ENCODE measurements at places on chromosomes 2 and 18.

GRCh38 chr2:96413323-96413722 lies 77.8 kb downstream of the NCAPH start:
- no peak for DNase-seq

DNA sequence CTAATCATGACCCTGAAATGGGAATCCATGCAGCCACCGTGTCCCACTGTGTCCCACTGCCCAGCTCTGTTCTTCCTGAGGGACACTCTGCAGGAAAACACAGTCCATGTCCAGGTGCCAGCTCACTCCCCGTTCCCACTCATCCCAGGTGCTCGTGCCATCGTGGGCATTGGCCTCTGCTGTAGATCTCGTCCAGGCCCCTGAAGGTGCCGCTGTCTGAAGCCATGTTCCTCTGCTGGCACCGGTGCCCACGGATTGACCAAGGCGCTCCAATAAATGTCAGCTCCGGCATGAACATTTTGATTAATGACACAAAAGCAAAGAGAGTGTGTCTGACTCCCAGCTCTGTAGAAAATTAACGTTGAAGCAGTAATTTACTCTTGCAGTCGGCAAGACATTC lies 280.1 kb upstream of the SALL3 start:
- no peak for DNase-seq

GRCh38 chr2:31023541-31023940 lies 114.7 kb downstream of the GALNT14 start:
- no peak for DNase-seq

DNA sequence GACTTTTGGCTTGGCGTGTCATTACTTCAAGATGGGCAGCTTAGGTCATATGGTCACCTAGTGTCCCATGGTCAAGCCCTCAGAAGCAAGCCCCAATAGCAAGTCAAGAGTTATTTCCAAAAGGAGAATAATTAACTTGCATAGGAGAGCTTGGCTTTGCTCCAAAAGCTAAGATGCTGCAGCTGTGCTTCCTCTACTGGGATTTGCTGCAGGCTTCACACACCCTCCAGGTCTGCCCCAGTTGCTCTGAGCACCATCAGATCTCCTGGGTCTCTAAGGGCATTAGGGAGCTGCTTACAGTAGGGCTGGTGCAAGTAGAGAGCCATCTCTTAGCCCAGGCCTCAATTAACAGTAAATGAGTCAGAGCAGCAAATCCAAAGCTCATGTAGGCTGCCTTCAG lies 46.6 kb downstream of the THUMPD2 start:
- no peak for DNase-seq

DNA sequence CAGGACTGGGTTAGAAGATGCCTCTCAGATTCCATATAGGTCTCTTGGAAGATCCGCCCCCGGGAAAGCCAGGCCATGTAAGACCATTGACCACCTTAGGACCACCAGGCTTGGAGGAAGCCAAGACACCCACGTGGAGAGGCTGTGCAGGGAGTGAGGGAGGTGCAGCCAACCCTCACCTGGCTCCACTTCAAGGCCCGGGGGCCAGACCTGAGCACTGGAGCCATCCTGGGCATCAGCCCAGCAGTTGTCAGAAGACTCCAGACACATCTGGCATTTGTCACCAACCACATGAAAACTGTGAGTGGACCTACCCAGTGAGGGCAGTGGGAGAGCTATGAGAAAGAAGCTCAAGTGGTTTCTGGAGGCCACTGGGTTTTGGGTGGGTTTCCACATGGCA lies 214.4 kb downstream of the MYT1L start:
- no peak for DNase-seq

DNA sequence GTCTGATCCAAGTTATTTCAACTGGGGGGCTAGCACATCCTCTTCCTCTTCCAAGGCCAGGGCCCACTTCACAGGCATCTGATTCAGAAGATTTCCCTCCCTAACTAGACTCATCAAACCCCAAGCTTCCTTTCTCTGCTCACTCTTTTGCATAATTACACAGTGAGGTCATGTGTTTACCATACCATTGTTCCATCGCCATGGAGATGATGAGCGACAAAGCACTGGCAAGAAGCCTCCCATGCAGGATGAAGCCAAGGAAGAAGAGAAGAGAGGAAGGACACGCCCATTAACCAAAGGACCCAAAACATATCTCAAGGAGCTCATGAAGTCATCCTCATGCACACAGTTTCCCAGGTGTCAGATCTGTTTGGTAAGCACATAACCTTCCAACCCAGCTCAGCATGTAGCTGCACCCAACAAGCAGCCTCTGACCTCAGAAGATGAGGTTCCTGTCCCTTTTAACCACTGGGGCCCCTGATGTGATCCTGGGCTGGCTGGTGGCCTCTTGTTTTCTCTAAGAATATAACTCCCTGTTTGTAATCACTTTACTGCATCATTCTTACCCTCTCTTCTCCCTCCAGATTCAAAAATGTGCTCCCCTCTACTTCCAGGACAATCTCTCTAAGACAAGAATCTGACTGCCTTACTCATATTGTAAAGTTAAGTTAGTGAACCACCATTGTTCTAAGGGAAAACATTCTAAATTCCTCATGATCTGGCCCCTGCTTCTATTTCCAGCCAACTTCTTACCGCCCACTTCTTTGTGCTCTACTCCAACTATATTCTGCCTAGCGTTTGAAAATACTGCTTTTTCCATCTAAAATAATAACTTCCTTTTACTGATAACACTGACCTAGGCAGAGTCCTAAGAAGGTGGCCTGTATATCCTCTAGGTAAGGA lies 190.1 kb downstream of the TTC32 start:
- no peak for DNase-seq

GRCh38 chr2:105737980-105738657 lies 6.6 kb upstream of the NCK2 start:
- no peak for DNase-seq

GRCh38 chr2:8862230-8862629 lies 24.8 kb upstream of the KIDINS220 start:
- no peak for DNase-seq

- no peak for DNase-seq
Measured at GRCh38 chr2:221494556-221494955, 77.5 kb downstream of the EPHA4 start.

- peak; percentile 59 for DNase-seq
Measured at GRCh38 chr2:16055848-16056580, 115.7 kb downstream of the MYCN start.

DNA sequence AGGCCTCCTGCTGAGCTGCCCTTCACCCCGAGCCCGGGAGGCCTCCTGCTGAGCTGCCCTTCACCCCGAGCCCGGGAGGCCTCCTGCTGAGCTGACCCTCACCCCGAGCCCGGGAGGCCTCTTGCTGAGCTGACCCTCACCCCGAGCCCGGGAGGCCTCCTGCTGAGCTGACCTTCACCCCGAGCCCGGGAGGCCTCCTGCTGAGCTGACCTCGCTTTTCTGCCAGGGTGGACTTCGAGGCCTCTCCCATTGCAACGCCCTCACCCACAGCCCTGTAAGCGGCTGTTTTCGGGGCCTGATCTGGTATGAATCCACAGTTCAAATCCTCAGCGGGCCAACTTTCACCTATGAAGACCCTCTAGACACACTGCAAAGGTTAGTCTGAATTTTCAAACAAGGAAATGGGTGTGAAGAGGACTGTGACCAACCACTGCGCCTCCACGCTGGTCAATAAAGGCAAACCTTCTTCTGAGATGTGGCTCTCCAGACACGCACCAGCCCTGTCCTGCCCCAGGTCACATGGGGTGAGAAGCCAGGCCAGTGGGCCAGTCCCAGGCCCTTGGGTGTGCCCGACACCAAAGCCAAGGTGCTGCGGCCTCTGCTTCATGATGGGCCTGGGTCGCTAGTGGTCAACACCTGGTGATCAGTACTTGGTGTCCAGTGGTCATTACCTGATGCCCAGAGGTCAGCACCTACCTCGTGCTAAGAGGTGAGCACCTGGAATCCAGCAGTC lies 225.1 kb upstream of the SALL3 start:
- DNase-seq: no peak

GRCh38 chr18:69957747-69958146 lies 10.1 kb upstream of the CD226 start:
- no peak for DNase-seq

DNA sequence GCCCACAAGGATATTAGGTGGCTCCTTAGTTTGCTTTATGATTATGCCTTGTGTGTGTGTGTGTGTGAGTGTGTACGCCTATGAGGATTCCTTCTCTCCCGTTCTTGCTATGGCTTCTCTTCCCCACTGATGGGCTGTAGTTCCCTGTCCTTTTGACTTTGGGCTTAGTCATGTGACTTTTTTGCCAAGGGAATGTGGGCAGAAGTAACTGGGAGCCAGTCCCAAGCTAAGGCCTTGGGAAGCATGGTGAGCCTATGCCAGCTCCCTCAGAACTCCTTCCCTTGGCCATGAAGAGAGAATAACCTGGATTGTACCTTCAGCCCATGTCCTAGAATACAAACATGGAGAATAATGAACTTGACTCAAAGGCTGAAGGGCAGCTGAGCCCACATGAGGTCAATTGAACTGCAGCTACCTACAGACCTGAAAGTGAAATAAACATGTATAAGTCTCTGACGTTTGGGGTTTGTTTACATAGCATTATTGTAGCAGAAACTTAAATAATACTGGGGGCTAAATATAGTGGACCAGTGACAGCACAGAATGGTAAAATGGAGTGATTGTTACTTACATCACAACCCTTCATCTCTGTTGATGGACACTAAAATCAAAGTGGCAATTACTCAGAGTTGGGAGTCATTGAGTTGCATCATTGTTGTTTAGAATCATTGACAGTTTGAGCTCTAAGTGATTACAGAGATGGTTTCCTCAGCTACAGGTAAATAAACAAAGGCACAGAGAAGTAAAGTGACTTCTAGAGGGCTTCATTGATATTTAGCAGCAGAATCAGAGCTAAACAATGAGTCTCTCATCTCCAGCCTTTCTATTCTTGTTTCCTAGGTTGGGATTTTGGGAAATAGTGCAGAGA lies 15.3 kb upstream of the IL36G start:
- no peak for DNase-seq

- DNase-seq: no peak
Measured at GRCh38 chr2:73704285-73704684, 32.9 kb downstream of the TPRKB start.

DNA sequence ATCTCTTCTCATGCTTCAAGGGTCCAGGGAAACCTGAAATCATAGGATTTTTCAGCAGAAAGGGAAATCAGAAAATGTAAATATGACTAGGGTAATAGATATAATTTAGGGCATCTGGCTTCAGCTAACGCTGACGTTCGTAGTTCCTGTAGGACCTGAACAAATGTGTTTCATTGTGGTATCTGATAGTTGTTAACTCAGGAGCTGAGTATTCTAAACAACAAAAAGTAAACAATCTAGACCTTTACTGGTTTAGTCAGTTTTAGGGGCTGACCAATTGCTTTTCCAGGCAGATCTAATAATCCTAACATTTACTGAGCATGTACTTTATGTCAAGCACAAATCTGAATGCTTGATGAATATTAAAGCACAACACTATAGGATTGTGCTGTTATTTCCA lies 114.8 kb downstream of the GALNT1 start:
- no peak for DNase-seq

DNA sequence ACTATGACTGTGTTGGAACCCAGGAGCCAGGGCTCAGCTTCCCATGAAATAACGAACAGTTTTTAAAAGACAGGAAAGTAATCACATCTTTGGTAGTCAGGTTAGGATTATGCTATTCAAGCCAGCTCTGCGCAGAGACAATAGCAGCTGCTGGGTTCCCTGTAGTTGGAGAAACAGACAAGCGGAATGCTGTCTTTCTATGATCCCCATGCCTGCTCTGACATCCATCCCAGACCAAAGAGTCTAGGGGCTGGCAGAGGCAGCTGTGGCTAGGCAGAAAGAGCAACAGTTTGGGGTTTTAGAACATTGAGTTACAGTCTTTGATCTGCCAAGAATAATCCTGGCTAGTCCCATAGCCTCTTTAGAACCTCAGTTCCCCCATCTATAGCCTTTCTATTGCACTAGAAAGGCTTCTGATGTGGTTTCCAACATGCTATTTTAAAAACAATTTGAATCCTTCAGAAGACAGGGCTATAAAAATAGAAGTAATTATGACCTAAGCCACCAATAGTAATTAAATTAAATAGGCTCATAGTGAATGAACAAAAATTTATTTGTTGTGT lies 146.8 kb downstream of the MTX2 start:
- DNase-seq: no peak

DNA sequence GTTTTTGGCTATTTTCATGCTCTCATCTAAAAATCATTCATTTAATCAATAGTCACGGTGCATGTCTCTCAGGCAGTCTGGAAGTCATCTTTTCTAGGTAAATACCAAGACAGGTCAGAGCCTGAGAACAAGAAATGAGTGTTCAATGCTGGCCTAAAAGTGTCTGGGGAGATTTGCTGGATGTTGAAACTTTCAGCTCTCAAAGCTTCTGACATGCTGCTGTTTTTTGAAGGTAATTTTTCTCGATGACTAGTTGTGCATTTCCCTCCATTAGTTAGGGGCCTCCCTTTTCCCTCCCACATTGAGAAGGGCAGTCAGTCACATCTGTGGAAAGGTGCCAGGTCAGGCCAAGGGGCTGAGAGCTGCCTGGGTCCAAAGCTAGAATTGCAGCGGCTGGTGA lies 115.6 kb downstream of the LPIN1 start:
- DNase-seq: peak; percentile 45

DNA sequence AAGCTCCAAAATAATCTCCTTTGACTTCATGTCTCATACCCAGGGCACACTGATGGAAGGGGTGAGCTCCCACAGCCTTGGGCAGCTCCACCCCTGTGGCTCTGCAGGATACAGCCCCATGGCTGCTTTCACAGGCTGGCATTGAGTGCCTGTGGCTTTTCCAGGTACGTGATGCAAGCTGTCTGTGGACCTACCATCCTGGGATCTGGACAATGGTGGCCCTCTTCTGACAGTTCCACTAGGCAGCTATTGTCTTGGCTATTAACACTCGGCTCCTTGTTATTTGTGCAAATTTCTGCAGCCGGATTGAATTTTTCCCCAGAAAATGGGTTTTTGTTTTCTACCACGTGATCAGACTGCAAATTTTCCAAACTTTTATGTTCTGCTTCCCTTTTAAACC lies 634.2 kb downstream of the TSN start:
- DNase-seq: no peak

DNA sequence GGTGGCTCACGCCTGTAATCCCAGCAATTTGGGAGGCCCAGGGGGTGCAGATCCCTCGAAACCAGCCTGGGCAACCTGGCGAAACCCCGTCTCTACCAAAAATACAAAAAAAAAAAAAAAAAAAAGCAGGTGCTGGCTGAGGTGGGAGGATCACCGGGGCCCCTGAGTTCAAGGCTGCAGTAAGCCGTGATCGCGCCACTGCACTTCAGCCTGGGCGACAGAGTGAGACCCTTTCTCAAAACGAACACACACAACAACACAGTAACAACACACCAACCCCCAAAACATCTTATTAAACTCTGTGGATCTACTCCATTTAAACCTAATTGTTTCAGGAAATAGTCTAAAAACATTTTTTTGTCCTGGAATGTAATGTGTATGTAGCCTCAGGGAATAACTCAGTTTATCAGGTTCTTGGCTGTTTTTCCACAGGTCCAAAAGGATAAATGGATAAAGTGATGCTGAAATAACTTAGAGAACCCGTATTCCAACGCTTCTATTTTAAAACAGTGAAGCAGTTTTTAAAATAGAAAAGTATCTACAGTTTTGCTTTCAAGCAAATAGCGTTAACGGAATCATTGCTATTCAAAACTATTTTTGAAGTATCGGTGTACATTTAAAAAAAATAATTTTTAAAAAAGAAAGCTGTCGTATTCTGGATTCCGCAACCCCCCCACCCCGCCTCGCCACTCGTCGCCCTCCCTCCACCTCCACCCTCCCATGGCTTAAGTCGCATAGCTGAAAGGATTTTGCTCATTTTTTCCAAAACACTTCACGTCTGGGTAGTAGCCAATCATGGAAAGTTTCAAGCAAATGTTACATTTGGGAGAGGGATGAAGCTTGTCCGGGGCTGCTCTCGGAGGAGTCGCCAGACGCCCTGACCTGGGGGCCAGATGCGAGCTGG lies 895 bp upstream of the GLS start:
- DNase-seq: no peak

GRCh38 chr2:239013678-239013976 lies 165.7 kb downstream of the TWIST2 start:
- DNase-seq: no peak
